ENCODE measurements at places on chromosomes 11 and 22. TPM values are rescaled to one million over a fixed set of nuclear protein-coding genes. Genes with fewer than 3 reads are reported as not detected.

Gene KRTAP5-2
- total RNA-seq, result not detected

DNA sequence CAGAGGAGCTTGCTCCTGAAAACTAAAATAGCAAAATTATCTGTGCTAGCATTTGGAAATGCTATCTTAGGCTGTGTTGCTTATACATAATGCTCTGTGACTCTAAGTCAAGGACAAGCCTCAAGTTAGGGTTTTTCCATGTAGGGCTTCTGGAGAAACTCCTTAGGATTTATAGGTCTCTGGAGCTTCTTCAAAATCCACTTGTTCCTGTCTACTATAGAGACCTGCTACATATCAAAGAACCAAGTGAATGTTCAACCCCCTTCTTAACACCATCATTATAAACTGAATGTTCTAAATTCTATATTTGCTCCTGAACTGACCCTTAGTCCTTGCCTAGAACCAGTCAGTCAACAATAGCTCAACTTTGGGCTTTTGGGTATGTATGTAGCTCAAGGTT lies 523.1 kb upstream of the CCDC90B start:
- no peak for DNase-seq

Gene ART5
- total RNA-seq, result 1.4 TPM

GRCh38 chr22:44586999-44587736 lies 89.1 kb upstream of the RTL6 start:
- no peak for DNase-seq

DNA sequence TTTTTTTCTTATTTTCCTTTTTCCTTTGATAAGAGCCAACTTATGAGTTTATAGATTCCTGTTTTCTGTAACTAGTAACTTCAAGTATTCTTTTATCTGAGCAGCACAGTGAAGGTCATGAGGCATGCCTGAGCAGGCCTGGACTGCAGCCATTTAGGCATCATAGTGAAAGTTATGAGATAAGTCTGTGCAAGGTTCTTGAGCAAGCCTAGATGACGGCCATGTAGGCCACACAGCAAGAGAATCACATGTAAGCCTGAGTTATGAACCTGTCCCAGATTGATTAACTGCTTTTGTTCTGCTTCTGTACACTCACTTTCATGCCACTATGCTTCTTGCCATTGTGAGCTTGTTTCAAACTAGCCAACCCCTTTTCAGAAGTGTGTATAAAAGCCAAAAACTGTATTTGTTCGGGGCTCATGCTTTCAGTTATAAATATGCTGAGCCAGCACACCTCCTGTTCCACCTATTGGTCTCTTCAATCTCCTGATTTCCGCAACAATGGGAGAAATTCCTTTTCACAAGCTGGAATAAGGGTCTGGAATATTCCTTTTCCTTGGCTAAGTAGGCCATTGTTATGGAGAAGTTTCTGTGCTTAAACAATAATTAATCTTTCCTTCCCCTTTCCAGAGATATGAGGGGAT lies 745.7 kb downstream of the FAM181B start:
- no peak for DNase-seq

DNA sequence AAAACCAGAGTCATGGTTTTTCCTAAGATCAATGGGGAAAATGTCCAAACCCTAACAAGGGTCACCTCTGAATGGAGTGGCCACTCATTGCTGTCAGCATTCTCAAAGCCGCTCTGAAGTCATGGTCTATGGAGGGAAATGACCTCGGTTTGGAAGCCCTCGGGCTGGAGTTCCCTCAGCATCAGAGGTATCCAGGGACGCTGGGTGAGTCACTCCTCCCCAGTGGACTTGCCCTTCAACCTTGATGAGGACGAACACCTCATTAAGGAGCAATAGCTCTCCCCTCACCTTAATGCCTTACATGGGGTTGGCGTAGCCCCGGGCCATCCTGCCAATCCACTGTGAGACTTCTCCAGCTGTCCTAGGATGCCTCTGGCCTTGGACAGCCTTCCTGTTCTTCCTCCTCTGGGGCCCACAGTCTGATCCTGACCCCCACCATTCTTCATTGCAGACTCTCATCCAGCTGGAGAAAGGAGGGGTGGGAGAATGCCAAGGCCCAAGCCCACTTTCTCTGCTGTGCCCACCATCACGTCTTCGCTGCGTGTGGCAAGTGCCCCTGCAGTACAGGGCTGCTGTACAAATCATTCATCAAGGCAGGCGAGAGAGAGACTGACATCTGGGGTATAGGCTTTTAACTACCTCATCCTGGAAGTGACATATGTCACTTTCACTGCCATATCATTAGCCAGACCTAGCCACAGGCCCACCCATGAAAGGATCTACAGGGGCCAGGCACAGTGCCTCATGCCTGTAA lies 25.4 kb upstream of the MYH9 start:
- no peak for DNase-seq

- no peak for DNase-seq
These were observed 1348.2 kb upstream of the RAG2 start for GRCh38 chr11:37946155-37946766.

DNA sequence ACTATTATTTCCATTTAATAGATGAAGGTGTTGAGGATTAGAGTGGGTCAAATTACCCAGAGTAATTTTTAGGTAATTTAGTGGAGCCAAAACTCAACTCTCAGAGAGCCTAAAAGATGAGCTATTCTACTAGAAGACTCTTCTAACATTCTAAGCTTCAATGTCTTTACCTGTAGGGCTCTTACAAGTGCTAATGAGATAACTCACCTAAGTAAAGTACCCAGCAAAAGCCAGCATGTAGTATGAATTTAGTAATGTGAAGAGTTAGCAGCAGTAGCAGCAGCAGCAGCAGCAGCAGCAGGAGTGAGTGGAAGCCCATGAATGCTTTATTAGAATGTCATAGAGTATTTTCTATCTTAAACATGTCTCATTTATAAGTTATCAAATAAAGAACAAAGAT lies 1239.2 kb downstream of the FAM181B start:
- no peak for DNase-seq

- DNase-seq, result no peak
These were observed 36.2 kb upstream of the TTC36 start for GRCh38 chr11:118491041-118491440.

DNA sequence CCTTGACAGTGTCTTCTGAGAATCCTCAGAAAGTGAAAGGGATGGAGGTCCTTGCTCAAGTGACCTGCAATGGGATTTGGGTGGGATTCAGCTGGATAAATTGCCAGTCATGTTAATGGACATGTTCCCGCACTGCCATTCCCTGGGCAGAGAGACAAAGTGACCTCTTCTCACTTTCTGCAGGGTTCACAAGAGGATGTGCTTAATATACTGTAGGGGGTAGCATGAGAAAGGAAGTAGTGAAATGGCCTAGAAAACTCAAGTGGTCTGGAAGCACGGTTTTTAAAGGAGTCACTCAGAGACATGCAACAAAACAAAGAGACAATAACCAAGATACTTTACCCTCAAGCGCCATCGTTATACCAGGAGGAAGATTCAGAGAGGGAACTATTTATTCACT lies 70.2 kb downstream of the NELL1 start:
- no peak for DNase-seq

- DNase-seq, result no peak
These were observed 7.5 kb downstream of the CFL1 start for GRCh38 chr11:65850217-65851082.

Gene TIGD3
- not detected for total RNA-seq

Gene TTC17
- total RNA-seq, result 32.1 TPM

- peak; percentile 85 for DNase-seq
These were observed 1.0 kb upstream of the TOB2 start for GRCh38 chr22:41447435-41448188.

Gene ACRV1
- not detected for total RNA-seq

Gene ANKK1
- total RNA-seq, result 0.16 TPM

- no peak for DNase-seq
These were observed 40.5 kb upstream of the OR9Q1 start for GRCh38 chr11:57983191-57983590.

DNA sequence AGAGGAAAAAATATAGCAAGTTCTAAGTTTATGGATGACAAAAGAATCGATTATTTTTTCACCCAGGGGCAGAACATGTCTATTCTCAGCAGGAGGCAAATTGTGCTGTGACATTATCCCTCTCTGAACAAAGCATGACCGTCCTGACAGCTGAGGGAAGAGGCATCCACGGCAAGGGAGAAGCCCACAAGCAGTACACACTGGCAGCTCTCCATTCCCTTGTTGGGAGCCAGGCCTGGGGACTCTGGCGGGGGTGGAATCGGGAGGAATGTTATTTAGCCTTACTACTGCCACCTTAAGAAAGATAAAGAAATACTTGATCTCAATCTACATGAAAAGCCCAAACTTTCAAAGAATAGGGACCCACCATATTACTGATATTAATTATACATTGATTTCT lies 3.4 kb downstream of the KIRREL3 start:
- no peak for DNase-seq

Gene PDE3B
- total RNA-seq, result 8.7 TPM
